Stimulated activated CD8-positive, alpha-beta memory T cell treated with anti-CD3 and anti-CD28 coated beads, Interleukin-7, amount 100 ng/mL, for 1 hour (primary cell): ENCODE measurements at places on chromosomes 5 and 9.

DNA sequence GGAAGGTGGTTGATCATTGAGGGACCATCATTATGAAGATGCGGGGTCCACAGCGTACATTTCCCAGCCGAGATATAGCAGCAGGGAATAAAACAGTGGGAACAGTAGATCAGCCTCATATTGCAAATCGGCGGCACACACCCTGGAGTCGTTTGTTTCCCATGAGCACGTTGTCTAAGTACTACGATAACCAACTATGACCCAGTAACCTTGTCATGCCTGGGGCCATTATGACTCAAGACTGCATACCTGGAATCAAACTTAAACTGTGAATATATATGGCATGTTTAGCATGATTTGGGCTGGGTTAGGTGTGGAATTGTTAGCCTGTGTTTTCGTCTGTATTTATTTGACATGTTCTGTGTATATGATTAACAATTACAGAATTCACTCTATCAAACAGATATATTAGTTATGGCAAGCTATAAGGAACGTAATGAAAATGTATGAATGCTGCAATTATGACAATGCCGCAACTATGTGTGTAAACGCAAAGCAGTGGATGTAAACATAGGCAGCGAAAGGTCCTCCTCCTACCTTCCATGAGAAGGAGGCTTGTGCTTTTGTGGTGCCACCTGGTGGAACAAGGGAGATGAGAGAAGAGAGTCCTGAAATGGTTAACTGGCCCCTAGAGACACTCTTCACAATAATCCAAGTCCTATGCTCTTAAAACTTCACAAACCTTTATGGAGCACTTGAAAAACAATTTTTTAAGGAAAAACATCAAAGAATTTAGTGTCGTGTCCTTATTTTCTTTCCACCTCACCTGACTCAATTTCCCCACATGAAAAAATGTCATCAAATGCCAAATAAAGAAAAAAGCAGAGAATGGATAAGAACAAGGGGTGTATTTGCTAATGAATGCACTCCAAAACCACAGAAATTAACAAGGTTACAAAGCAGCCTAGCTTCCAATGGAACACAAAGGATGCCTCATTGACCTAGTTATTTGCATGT lies 47.1 kb downstream of the SEMA5A start:
- no peak for DNase-seq

DNA sequence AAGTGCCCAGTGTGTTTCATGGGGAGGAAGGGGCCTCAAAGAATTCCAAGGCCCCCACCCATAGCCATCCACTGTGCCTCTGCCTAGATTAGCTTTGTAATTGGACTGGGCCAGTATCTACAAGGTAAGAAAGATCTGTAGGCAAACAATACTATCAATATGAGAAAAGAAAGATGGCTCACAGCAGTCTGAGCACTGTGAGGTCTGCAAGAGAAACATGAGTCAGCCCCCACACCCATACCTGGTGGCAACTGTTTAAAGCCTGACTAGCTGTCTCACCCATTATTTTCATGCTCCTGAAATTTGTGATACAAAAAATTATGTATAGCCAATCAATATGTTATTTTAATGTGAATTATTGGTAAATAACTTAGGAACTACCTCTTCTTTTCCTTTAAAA lies 10.0 kb upstream of the ZNF483 start:
- DNase-seq = no peak

DNA sequence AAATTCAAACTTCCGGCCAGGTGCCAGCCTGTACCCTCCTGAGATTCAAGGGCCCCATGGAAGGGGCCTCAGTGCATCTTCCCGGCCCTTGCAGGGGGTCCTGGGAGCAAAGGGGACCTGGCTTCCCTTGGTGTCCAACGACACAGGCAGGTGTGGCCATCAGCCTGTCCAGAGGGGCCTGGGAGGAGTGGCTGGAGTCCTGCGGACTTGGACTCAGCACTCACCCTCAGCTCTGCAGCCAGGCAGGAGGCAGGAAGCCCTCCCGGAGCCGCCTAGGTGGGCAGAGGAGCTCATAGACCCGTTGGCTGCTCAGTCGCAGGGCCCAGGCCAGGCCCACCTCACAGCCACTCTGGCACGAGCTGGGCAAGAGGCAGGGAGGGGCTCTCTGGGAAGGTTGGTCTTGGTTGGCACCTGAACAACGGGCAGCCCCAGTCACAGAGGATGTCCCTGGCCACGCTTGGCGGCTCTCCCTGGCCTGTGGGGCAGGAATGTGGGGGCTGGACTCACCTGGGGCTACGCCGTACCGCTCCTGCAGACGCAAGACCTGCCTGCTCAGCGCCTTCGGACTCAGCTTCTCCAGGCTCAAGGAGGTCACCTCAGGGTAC lies 53.8 kb upstream of the NRARP start:
- no peak for DNase-seq

DNA sequence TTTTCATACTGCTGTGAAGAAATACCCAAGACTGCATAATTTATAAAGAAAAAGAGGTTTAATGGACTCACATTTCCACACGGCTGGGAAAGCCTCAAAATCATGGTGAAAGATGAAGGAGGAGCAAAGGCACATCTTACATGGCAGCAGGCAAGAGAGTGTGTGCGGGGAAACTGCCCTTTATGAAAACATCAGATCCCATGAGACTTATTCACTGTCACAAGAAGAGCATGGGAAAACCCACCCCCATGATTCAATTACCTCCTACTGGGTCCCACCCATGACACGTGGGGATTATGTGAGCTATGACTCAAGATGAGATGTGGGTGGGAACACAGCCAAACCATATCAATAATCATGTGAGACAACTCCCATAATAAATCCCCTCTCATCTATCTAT lies 8.7 kb downstream of the TTC39B start:
- no peak for DNase-seq

DNA sequence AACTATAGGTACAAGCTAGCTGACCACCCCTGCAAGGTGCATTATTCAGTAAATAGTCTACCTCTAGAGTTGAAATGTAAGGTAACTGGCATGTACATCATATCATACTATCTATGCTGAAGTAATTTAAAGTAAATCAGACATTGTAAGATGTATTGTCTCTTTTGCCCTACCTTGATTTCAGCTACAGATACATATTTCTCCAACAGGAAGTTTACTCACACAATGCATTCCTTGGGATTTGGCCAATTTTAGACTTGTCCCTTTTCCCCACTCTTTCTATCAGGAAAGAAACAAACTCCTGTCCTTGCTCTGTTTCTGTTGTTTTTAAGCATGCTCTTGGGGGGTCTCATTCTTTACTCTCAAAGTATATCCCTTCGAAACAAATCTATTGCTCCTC lies 58.5 kb upstream of the TSLP start:
- no peak for DNase-seq

- DNase-seq = no peak
Observed at GRCh38 chr5:61304590-61305381, 27.3 kb upstream of the ZSWIM6 start.

GRCh38 chr9:116813031-116813300 lies 125.9 kb downstream of the TRIM32 start:
- DNase-seq = no peak

DNA sequence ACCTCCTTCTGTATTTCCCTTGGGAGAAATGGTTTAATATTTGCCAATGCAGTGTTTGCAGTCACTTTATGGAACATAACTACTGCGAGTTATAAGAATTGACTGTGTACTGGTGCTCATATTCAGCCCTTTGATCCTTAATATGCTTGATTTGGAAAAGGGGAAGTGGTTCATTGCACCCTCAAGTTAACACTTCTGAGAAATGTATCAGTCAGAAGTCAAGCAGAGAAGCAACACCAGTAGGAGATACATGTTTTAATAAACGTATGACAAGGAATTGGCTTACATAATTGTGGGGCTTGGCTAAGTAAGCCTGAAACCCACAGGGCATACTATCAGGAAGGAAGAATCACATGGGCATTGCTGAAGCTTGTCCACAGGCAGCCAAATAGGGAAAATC lies 131.0 kb upstream of the SPRY4 start:
- no peak for DNase-seq

GRCh38 chr5:135364421-135365262 lies 34.4 kb downstream of the MACROH2A1 start:
- no peak for DNase-seq

GRCh38 chr9:90659650-90660364 lies 17.2 kb upstream of the DIRAS2 start:
- no peak for DNase-seq

DNA sequence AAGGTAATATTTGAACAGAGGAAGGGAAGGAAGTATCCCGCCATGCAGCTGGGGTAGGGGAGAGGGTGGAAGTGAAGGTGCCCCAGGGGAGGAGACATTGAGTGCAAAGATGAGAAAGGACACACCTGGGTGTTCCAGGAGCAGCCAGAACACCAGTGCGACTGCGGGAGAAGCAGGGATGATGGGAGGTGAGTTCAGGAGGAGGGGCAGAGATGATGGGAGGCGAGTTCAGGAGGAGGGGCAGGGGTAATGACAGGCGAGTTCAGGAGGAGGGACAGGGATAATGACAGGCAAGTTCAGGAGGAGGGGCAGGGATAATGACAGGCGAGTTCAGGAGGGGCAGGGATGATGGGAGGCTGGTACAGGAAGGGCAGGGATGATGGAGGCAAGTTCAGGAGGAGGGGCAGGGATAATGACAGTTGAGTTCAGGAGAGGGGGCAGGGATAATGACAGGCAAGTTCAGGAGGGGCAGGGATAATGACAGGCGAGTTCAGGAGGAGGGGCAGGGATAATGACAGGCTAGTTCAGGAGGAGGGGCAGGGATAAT lies 17.2 kb upstream of the SPOCK1 start:
- DNase-seq = no peak

- DNase-seq = no peak
Observed at GRCh38 chr5:176418251-176418650, 1.9 kb upstream of the CLTB start.

DNA sequence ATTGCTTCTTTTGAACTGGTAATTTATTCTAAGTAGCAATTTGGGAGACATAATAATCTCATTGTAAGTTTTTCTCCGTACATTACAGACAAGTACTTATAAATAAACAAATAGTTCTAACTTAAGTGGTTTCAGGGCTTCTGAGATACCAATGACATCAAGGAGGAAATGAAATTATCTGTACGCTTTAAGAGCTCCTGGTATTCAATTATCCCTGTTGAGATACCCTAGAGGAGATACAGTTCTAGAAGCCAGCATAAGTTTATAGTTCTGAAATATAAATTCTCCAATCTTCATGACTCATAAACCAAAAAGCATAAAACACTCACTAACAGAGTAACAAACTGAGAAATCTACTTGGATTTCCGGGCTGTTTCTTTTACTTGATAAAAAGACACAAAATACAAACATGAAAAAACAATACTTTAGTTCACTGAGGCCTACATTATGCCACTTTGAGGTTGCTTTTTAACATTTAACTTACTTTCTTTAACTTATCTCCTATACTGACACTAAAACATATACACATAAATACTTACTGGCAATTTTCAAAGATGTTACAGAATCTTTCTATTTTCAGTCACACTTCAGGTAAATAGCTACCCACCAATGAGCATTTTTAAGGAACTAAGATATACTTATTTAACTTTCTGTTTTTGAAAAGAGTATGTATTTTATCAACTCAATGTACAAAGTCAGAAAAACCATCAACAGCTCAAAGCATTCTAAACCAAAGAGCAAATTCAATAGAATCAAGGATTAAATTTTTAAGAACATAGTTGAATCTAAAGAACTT lies 7.5 kb downstream of the DCTN4 start:
- no peak for DNase-seq

- DNase-seq = no peak
Observed at GRCh38 chr5:133371371-133372155, 240.8 kb downstream of the FSTL4 start.

GRCh38 chr5:106962464-106963230 lies 708.1 kb downstream of the EFNA5 start:
- no peak for DNase-seq

DNA sequence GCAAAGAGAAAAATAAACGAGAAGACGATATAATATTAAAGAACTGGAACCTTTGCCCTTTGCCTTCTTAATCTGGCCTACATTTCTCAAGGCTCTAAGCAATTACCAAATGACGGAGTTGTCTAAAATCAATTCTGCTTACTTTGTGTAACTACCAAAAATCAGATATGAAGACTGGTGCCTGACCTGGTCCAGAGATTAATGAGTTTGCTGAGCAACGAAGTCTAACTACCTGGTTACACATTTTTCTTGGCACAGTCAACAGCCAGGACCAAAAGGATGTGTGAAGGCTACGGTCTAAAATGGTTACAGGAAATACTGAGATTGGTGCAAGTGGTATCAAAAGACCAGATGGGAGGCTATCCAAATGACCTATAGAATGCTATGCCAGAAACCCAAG lies 17.8 kb upstream of the IFNE start:
- no peak for DNase-seq

DNA sequence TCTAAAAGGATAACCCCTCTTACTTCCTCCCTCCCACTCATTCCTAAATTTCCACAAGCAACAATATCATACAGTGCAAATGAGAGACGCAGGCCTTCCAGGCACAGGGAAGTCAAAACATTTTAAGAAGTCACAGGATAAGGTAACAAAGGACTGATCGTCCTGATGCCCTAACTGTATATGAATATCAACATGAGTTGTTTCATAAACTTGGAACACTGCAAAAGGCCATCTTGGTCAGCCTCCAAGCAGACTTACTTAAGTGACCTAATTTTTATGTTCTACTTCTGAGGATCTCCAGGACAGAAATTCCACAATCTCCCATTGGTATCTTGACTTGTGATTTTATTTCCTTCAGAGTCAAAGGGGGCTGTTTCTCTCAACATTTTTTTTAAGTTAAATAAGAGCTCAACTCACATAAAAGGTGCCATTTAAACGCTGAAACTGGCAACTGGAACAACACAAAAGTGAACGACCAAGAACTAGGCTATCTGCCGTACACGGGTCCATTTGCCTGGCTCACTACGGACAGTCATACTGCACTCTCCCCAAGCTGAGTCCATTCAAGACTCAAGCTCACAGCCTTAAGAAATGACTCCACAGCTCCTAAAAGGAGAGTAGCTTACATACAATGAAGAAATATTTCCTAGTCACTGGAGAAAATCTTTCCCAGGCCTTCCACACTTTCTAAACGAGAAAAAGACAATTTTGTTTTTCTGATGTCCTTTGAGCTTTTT lies 71.3 kb downstream of the LHFPL2 start:
- DNase-seq = no peak

GRCh38 chr9:82588301-82589180 lies 474.4 kb downstream of the RASEF start:
- no peak for DNase-seq

DNA sequence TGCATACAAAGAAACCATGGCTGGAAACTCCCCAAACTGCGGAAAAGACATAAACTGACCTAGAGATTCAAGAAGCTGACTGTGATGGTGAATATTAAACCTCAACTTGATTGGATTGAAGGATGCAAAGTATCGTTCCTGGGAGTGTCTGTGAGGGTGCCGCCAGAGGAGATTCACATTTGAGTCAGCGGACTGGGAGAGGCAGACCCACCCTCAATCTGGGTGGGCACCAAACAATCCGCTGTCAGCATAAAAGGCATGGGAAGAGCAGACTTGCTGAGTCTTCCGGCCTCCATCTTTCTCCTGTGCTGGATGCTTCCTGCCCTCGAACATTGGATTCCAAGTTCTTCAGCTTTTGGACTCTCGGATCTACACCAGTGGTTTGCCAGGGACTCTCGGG lies 24.8 kb upstream of the WDR5 start:
- no peak for DNase-seq
